ENCODE measurements at places on chromosomes 1 and 21. TPM values are rescaled to one million over a fixed set of nuclear protein-coding genes. Genes with fewer than 3 reads are reported as not detected.
A peak's percentile ranks its signal among the peaks of the same experiment; 100 is the strongest.

DNA sequence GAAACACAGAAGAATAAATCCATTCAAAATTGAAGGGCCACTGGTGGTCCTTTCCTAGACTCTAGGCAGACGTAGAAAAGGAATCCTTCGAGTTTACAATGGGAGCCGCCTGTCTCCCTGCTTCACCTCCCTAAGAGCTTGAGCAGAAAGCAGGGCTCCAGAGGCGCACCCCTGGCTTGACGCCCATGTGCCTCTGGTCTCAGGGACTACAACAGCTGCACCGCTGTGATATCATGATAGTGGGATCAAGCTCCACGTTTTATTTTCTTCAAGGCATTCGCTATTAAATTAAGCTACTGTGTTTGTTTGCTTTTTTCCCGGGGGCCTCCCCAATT, 403 bp upstream of the C1orf122 start:
- DNase-seq, result no peak
- H3K27ac ChIP-seq, result peak overlapping the region; percentile 85
- no peaks in the 10 kb centered on the region for H3K27me3 ChIP-seq
- peaks cover 46% of the 10 kb centered on the region for H3K36me3 ChIP-seq

Gene LMOD1
- not detected for total RNA-seq

GRCh38 chr1:166062421-166063070, 104.3 kb downstream of the FAM78B start:
- no peaks in the 10 kb centered on the region for H3K36me3 ChIP-seq
- H3K4me3 ChIP-seq, result no peak overlapping the region
- H3K27ac ChIP-seq, result no peak overlapping the region
- no peaks in the 10 kb centered on the region for H3K27me3 ChIP-seq

DNA sequence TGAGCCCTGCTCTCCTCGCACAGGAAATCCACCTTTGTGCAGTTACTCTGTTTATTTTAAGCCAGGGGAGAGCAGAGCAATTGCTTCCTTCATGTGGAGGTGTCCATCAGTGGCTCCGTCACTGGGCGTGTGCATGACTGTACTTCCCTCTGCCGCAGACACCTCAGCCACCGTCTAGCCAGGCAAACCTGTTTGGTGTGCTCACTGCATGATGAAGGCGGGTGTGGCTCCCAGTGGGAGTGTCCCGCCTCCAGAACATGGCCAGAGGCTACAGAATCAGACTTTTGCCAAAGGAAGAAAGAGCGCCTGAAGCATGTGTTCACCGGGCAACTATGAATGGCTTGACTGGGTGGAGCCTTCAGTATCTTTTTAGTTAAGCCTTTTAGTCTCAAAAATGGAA, 26.1 kb upstream of the LAMC2 start:
- H3K27me3 ChIP-seq, result no peaks in the 10 kb centered on the region
- no peak overlapping the region for H3K27ac ChIP-seq
- no peaks in the 10 kb centered on the region for H3K4me1 ChIP-seq
- H3K4me3 ChIP-seq, result no peak overlapping the region
- no peak for DNase-seq

GRCh38 chr1:45730075-45730779, 20.2 kb downstream of the IPP start:
- peaks cover 2% of the 10 kb centered on the region for H3K36me3 ChIP-seq
- no peak overlapping the region for H3K4me3 ChIP-seq
- H3K27me3 ChIP-seq, result no peaks in the 10 kb centered on the region
- DNase-seq, result no peak

- no peak overlapping the region for H3K4me3 ChIP-seq
- H3K36me3 ChIP-seq, result peaks cover 35% of the 10 kb centered on the region
- no peak overlapping the region for H3K27ac ChIP-seq
- H3K4me1 ChIP-seq, result no peaks in the 10 kb centered on the region
Measured at GRCh38 chr1:211975152-211975941, 60.0 kb downstream of the INTS7 start.

DNA sequence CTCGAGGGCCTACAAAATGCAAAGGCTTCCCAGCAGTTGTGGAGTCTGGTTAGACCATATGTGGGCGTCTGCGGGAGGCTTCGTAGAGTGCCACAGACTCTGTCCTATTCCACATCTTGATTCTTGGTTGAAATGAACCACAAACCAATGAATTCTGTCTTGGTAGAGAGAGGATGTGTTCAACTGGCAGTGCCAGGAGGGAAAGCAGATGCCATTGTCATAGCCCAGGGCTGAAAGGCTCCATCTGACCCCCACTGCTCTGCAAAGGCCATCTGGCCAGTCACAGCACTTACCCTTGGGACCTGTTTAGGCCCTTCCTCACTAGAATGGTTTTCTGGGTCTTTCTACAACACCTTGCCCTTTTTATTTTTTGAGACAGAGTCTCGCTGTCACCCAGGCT, 22.1 kb downstream of the ACOT11 start:
- H3K4me3 ChIP-seq, result no peak overlapping the region
- H3K4me1 ChIP-seq, result no peaks in the 10 kb centered on the region
- DNase-seq, result no peak
- no peaks in the 10 kb centered on the region for H3K27me3 ChIP-seq
- H3K27ac ChIP-seq, result no peak overlapping the region

- H3K27ac ChIP-seq, result no peak overlapping the region
- no peaks in the 10 kb centered on the region for H3K36me3 ChIP-seq
- no peak overlapping the region for H3K4me3 ChIP-seq
- no peaks in the 10 kb centered on the region for H3K4me1 ChIP-seq
Measured at GRCh38 chr1:166305371-166305770, 138.6 kb upstream of the FAM78B start.

Gene TMEM125
- not detected for total RNA-seq

DNA sequence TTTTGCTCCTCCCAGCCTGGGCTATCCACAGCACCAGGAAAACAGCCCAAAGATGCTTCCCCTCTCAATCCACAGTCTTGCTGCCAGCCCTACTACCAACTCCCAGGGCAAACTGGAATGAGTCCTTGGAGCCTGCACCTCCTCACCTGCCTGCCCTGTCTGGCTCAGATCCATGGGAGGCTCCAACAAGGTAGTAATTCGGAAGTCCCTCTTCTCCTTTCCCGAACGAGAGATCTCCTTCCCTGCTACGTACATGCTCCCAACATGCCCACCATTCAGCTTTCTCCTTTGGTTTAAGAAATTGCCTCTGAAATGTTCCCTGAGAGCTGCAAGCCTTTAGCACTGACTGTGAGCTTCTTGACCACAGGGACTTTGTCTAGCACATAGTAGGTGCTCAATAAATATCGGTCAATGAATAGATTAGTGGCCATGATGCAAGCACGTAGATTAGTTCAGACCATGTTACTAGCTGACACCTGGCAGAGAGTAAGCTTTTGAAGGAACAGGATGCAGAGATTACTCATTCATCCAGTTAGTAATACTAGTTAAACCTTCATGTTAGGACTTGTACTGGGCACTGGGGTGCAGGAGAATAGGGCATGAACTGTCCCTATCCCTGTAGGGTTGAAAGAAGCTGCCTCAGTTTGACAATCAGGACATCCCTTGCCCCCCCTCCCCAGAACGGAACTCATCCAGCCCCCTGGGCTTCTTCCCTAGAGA, 80.1 kb downstream of the DISP3 start:
- H3K4me3 ChIP-seq, result no peak overlapping the region
- peaks cover 25% of the 10 kb centered on the region for H3K27me3 ChIP-seq
- no peaks in the 10 kb centered on the region for H3K36me3 ChIP-seq
- no peak overlapping the region for H3K27ac ChIP-seq
- no peaks in the 10 kb centered on the region for H3K4me1 ChIP-seq

Gene MFAP2
- total RNA-seq, result not detected

Gene PDE4B
- total RNA-seq, result 159 TPM

Gene DNMT3L
- total RNA-seq, result not detected

- H3K4me3 ChIP-seq, result peak overlapping the region; percentile 24
- H3K27me3 ChIP-seq, result no peaks in the 10 kb centered on the region
- peak; percentile 42 for DNase-seq
- no peaks in the 10 kb centered on the region for H3K36me3 ChIP-seq
Measured at GRCh38 chr1:23118957-23119792, 49.5 kb downstream of the LUZP1 start.

DNA sequence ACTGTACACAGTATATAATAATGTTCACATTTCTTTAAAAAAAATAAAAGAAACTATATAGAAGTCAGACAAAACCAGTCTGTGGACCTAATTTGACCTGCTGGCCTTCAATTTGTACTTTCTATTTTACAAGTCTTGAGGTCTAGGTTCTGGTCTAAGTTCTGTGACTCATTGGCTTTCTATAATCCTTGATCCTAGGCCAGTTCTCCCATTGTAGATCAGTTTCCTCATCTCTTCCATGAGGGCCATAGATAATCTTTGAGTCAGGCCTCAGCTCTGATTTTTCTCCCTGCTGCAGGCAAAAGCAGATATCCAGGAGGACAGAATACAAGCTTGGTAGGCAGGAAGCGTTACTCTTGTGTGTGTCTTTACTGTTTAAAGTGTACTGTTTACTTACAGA, 603.7 kb upstream of the CAMK1G start:
- H3K4me3 ChIP-seq, result no peak overlapping the region
- no peak overlapping the region for H3K27ac ChIP-seq
- H3K27me3 ChIP-seq, result no peaks in the 10 kb centered on the region
- H3K36me3 ChIP-seq, result no peaks in the 10 kb centered on the region
- no peak for DNase-seq

- H3K27me3 ChIP-seq, result no peaks in the 10 kb centered on the region
- H3K4me3 ChIP-seq, result no peak overlapping the region
Measured at GRCh38 chr21:44416193-44416592, 39.1 kb upstream of the LRRC3 start.

DNA sequence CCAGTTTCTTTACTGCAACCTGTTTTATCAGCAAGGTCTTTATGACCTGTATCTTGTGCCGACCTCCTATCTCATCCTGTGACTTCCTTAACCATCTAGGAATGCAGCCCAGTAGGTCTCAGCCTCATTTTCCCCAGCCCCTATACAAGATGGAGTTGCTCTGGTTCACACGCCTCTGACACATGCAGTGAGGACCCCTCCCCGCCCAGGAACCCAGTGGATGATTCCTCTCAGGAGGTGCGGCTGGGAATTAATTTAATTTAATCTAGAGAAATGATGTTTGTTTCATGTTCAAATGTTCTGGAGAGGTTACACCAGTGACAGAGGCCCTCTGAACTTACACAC, 39.0 kb upstream of the LBR start:
- DNase-seq, result no peak
- peak overlapping the region; percentile 79 for H3K4me3 ChIP-seq
- peaks cover 59% of the 10 kb centered on the region for H3K4me1 ChIP-seq
- H3K27ac ChIP-seq, result peak overlapping the region; percentile 92
- H3K36me3 ChIP-seq, result no peaks in the 10 kb centered on the region
- no peaks in the 10 kb centered on the region for H3K27me3 ChIP-seq

DNA sequence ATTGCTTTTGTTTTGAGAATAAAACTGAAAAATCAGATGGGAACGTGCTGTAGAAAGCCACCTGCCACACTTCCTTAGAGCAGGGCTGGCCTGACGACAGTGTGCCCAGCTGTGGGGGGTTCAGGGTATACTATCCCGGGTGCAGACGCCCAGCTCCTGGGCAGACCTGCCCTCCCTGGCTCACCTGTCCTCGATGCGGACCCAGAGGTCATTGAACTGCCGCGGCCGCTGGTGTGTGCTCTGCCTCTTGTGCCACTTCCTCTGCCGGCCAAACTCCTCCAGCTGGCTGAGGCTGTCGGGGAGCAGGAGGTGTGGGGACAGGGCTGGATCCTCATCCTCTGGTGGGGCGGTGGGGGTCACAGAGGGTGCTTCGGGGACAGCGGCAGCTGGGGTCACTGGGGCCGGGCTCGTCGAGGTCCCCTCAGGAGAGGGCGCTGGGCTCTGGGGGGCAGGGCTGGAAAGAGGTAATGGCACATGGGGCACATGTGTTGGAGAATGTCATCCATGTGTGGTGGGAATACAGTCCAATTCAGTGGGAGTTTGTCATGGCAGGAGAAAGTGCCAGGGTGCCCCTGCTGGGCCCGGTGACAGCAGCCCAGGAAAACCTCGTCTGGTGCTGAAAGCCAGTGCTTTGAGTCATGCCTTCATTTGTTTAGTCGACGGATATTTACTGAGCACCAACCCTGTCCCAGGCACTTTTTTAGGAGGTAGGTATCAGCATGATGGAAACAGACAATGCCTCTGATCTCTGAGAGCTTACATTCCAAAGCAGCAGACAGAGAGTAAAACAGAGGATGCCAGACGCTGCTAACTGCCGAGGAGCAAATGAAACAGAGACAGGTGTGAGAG, 222.0 kb downstream of the TRABD2B start:
- H3K36me3 ChIP-seq, result no peaks in the 10 kb centered on the region
- H3K4me1 ChIP-seq, result no peaks in the 10 kb centered on the region
- no peak overlapping the region for H3K27ac ChIP-seq
- no peaks in the 10 kb centered on the region for H3K27me3 ChIP-seq

Measured in CD4-positive, alpha-beta T cell (primary cell).